ENCODE measurements at places on chromosomes 3 and 15. TPM values are rescaled to one million over a fixed set of nuclear protein-coding genes. Genes with fewer than 3 reads are reported as not detected.

Gene CP
- total RNA-seq: not detected

Gene CHST2
- total RNA-seq: 2.9 TPM

Gene UTS2B
- not detected for total RNA-seq

Gene LRRC2
- total RNA-seq: 0.04 TPM

Gene BLM
- 37.6 TPM for total RNA-seq

Gene VILL
- 14.7 TPM for total RNA-seq

Gene ECE2
- total RNA-seq: not detected

Gene RETNLB
- not detected for total RNA-seq

Gene PDZRN3
- not detected for total RNA-seq

Gene NR1I2
- total RNA-seq: 0.35 TPM

Gene BTBD1
- 57.7 TPM for total RNA-seq

Gene CSPG5
- total RNA-seq: 0.50 TPM

Gene DPPA2
- not detected for total RNA-seq

Gene PATL2
- total RNA-seq: 9.1 TPM

Gene CCDC80
- not detected for total RNA-seq

Gene ZNF501
- 4.9 TPM for total RNA-seq

Gene SLC2A2
- not detected for total RNA-seq

Gene CLDN18
- not detected for total RNA-seq

Gene SLC15A2
- total RNA-seq: 0.91 TPM

Gene SYNM
- total RNA-seq: 2.3 TPM

Gene C3orf49
- total RNA-seq: not detected

Gene MED12L
- total RNA-seq: 1.8 TPM

Gene ZKSCAN7
- total RNA-seq: 3.7 TPM

Gene MASP1
- total RNA-seq: not detected

Gene IL12A
- not detected for total RNA-seq

Gene CLDN16
- not detected for total RNA-seq

Gene UPK1B
- not detected for total RNA-seq

Gene LRRK1
- 0.31 TPM for total RNA-seq

Gene USP50
- total RNA-seq: 0.40 TPM

Gene PLAAT1
- total RNA-seq: not detected

Gene GADL1
- total RNA-seq: not detected

Gene ZNF620
- total RNA-seq: 7.6 TPM

Gene PLA2G4E
- total RNA-seq: not detected

Gene SCN11A
- total RNA-seq: 0.07 TPM

Gene STRA6
- not detected for total RNA-seq

Gene EPB42
- not detected for total RNA-seq

Gene GOLGA8J
- total RNA-seq: not detected

Gene RUBCN
- 45.9 TPM for total RNA-seq

Gene C2CD4B
- total RNA-seq: not detected

Gene LDHAL6B
- not detected for total RNA-seq

Gene EIF2A
- total RNA-seq: 128 TPM

All from CD8-positive, alpha-beta memory T cell (primary cell).